ENCODE measurements at places on chromosomes 16 and 17.

DNA sequence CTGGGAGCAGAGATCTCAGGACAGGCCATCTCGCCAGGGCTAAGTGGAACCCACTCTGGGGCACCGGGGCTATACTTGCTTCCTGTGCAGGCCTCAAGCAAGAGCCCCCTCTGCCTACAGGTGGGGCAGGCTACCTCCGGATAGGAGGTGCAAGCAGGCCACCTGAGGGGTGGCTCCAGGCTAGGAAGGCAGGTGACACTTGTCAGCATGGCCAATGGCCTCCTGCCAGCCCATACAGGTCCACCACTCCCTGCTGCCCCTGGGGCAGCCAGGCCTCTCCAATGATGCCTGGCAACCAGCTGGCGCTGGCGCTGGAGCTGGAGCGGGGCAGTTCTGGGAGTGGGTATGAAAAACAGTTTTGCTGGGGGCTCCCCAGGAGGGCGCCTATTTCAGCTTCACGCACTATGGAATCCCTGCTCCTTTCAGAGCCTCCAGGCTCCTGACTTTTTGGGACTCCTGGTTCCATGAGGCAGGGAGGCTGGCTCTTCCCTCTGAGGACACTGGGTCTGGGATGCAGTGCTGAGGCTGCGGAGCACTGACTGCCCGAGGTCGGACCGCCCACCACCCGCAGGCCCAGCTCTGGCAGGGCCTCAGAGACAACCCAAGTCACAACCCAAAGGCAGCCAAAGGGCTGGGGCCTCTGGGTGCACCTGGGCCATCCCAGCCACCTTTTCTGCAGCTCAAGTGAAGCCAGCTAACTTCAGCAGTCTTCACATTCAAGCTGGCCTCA lies 8.4 kb upstream of the SREBF1 start:
- no peak for DNase-seq

DNA sequence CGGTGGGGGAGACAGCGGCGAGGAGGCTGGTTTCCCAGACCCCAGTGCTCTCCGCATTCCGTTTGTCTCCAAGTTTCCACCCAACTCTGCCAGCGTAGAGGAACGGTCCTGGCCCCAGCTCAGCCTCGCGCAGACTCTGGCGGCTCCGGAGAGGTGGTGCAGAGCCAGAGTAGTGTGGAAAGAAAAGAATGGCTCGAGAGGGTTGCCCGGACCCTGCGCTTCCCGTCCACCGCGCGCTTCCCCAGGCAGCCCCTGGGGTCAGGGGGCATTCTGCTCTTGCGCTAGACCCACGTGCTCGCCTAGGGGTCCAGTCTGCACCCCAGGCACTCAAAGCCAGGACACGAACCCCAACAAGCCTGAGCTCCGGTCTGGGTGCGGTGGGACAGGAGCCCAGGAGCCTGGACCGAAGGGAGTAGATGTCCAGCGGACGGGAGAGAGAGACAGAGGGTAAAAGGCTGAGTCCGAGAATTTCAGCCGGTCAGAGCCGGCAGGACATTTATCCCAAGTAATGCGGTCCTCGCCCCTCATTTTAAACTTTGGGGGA lies 3.8 kb downstream of the PMP22 start:
- peak; percentile 87 for DNase-seq

DNA sequence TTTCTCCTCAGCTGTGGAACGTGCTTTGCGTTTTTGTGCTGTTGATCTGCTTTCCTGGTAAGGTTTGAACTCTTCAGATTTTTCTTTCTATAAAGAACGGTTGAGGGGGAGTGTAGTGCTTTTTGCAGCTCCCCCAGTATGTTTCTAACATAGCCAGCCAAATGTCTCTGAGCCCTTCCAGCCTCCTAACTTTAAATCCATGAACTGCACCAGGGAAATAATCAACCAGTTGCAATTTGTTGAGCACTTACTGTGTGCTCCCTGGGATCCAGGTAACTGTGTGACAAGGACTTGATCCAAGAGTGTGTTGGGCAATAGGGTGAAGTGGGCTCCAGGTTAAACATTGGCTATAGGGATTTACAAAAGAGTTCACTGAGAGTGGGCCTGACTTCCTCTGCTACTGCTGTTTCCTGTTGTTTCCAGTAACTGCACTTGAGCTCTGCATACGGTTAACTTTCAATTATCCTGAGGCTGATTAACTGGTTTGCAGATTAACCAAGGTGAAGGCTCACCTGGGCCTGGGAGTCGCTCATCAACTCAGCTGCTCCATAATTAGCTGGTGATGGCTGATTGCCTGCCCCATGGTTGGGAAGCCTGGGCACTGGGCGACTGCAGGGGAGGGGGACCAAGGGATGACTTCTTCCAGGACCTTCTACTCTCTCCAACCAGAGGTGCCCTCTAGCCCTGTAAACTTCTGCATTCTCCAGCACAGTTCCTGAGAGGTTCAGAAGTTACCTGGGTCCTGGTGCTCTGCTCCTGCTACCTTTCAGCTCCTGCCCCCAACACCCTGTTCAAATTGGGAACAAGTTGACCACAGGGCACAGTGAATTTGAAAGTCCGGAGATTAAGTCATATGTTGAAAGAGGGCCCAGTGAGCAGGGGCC lies 19.5 kb downstream of the HLF start:
- DNase-seq: no peak

GRCh38 chr17:12180644-12181261 lies 160.1 kb downstream of the MAP2K4 start:
- no peak for DNase-seq

DNA sequence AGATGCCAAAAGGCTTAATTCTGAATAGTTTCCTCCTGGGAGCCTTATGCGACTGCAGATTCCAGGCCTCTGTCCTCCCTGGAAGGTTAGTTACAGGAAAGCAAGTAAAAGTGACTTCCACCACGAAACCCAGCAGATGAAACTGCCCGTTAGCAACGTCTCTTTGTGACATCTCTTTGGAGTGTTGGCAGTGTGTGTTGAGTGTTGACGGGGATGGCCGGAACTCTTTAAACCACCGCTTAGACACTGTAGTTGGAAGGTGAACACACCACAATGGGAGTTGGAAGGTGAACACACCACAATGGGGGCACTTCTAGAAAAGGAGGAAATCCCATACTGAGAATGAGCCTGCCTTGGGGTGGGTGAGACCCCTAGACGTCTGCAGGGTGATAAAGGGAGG lies 858 bp downstream of the SKAP1 start:
- no peak for DNase-seq

DNA sequence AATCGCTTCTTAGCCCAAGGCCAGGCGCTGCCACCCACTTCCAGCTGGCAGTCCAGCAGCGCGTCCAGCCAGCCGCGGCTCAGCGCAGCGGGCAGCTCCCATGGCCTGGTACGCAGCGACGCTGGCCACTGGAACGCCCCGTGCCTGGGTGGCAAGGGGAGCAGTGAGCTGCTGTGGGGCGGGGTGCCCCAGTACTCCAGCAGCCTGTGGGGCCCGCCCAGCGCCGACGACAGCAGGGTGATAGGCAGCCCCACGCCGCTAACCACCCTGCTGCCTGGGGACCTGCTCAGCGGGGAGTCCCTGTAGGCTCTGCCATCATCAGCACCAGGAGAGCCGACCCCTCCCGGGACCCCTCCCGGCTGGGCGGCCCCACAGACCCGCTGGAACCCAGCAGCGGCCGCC lies 24.0 kb downstream of the TMC6 start:
- DNase-seq: no peak

- peak; percentile 97 for DNase-seq
These were observed 3.0 kb downstream of the BORCS6 start for GRCh38 chr17:8186787-8187516.

GRCh38 chr17:80257716-80258213 lies 2.9 kb upstream of the RNF213 start:
- DNase-seq: no peak

DNA sequence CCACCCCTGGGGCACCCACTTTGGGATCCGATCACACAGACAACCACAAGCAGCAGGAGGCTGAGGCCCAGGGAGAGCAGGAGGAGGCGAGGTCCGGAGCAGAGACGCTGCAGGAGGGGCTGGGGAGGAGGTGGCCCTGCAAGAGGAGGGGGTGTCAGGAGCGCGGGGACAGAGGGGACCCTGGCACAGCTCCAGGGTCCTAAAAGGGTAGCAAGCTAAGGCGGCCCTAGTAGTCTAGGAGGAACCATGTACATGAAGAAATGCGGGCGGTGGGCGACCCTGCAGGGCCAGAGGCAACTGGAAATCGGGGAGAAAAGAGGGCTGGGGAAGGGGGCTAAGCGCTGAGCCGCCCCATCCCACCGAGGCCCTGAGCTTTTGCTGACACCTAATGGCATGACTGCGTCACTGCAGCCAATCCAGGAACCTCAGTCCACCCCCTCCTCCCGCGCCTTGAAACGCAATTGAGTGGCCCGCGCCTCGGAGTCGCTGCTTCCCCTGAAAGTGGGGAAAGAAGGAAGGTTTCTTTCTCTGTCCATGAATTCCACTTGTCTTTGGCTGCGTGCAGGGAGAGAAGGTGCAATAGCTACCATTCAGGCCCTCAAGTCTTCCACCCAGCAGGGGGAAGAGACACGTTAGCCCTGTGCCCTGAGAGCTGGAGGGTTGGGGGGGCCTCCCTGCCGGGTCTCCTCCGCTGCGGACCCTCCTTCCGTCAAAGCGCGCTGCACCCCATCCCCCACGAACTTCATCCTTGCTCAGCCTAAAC lies 1.8 kb downstream of the ASGR1 start:
- no peak for DNase-seq

GRCh38 chr17:51398128-51398525 lies 137.8 kb downstream of the UTP18 start:
- DNase-seq: no peak

DNA sequence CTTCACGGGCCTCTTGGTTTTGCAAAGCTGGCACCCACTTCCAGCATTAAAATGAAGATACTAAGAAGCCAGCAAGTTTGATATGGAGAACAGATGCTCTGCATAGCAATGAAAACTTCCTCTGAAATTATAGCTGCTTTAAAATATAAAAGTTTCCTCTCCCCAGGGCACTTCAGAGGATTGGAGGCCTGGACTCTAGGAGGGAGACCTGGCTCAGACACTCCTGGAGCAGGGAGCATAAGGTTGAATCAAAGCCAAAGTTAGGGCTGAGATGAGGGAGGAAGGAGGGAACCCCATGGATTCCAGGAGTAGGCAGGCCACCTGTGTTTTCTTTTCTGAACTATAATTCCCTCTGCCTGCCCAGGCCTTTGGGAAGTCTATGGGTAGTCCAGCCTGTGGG lies 176.0 kb upstream of the RPL38 start:
- no peak for DNase-seq

GRCh38 chr16:10988879-10989278 lies 44.5 kb downstream of the CLEC16A start:
- no peak for DNase-seq

DNA sequence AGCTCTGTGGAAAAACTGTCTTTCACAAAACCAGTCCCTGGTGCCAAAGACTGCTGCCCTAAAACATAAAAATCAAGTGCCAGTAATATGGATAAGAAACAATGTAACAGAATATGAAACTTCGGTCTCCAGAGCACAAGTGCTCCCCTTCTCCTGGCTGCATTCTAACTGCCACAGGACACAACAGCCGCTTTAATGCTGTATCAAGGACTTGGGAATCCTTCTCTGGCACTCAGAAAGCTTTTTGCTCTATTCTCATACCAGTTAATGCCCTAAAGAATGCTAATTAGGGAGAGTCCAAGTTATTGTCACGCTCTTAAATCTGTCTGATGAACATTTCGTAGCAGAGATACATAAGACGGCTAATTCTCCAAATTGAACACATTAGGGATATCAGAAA lies 90.9 kb downstream of the PARN start:
- DNase-seq: no peak

DNA sequence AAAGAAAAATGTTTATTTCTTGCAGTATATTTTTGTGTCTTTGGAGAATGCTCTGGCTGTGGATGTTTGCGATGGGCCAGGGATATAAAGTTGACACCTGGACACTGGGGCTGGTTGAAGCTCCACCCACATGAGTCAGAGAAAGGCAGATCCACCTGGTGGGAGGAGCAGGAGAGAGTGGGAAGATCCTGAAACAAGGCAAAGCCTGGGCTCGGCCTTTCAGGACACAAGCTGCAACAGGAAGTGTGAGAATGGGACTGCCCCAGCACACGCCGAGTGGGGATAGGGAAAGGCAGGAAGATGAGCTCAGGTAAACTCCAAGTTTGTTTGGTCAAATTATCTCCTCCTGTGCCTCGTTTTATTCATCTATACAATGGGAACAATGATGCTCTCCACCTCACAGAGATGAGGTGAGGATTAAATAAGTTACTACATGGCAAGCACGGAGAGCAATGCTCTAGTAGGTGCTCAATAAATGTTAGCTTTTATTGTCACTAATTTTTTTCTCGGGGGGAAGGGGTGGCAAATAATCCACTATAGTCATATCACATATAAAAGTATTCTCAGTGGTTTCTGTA lies 21.4 kb upstream of the PITPNM3 start:
- DNase-seq: no peak

DNA sequence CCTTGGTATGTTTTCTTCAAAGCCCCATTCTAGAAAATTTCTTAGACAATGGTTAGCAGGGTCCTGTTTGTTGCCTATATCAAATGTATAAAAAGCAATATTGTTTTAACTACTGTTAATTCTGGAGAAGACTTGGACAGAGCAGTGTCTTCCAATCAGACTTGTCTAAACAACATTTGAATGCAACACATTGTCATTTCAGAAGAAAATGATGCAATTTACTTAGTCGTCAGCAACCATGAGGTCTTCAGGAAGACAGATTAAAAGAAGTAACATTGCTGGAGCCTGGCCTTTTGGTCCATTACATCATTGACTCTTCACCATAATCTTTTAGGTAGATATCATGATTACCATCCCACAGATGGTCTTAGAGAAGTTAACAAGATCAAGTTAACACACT lies 94.5 kb downstream of the ANKFN1 start:
- no peak for DNase-seq

GRCh38 chr16:56113223-56113622 lies 78.1 kb upstream of the GNAO1 start:
- no peak for DNase-seq

- no peak for DNase-seq
These were observed 911 bp downstream of the ARL16 start for GRCh38 chr17:81682565-81683207.

DNA sequence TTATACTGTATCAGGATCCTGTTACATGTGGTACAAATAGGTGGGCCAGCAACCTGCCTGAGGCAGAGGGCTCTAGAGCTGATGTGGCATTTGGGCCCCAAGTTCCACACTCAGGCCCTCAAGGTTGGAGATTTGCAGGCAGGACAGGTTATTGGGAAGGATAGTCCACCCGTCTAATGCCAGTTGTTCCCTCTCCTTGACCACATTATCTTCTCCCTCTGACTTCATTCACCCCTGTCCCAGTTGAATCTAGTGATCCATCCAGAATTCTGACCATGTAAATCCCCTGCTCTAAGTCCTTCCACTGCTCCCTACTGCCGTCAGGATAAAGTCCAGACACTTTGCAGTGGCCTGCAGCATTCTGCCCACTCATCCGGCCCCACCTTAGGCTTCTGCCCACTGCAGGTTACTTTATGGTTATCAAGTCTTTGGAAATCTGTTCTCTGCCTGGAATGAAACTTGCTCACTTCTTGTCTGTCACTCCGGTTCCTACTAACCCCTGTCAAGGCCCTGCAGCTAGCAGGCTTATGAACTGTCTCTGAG lies 1.9 kb upstream of the NFATC3 start:
- no peak for DNase-seq
